Ovary (tissue), 10 donors: ENCODE measurements at places on chromosomes 1 and 21.
A peak's percentile ranks its signal among the peaks of the same experiment; 100 is the strongest.

- peak; percentile 26 for DNase-seq
Observed at GRCh38 chr1:108560874-108561459, 1.1 kb downstream of the EEIG2 start.

GRCh38 chr1:40094466-40095110, 2.5 kb downstream of the PPT1 start:
- no peak for DNase-seq

GRCh38 chr1:64856553-64856952, 109.8 kb downstream of the JAK1 start:
- no peak for DNase-seq

DNA sequence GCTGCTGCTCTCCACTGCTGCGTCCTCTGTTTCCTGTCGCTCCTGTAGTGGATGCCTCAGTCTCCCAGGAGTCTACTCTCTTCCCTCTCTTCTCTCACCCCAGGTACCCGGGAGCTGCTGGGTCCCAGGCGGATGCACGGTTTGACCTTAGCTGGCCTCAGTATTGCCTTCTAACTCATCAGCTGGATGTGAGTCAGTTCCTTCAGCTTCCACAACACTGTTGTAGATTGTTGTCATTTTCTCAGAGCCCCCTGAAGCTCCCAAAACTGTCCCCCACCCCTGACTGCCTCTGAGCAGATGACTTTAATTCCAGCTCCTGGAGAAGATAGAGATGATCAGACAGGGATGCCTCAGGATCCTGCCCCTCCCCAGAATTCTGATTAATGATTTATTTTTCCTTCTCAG, 7.2 kb downstream of the CNIH3 start:
- no peak for DNase-seq

GRCh38 chr1:16181887-16182719, 26.2 kb upstream of the EPHA2 start:
- DNase-seq = peak; percentile 92
